ENCODE measurements at places on chromosomes 5 and 9.
A peak's percentile ranks its signal among the peaks of the same experiment; 100 is the strongest.

DNA sequence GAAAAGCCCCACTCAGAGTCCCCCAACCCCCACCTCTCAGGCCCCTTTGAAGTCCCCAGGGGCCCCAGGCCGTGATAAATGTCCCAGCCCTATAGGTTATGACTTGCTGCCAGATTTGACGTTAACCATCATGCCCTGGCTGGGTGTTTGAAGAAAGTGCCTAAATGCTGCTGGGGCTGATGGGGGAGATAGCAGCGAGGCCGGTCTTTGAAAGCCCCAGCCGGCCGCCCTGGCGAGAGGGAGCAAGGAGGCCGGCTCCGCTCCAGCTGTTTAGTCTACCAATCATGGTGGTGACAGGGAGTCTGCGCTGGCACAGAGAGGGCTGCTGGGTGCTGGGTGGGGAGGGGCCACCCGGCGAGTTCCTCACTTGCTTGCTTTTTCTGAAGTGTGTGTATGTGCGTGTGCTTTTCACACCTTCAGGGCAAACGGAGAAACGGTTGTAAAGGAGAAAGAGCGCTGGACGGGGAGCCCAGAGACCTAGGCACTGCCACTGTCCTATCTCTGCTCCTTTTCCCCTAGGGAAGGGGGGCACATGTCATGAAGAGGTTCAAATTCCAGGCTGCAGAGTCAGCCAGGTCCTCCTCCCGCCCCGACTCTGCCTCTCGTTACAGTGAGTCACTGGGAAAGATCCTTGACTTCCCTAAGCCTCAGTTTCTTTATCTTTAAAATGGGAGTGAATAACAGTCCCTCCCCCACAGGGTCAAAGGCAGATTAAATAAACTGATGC lies 126.1 kb upstream of the HAND1 start:
- no peak for DNase-seq

GRCh38 chr5:18102733-18103132 lies 468.5 kb downstream of the TAF11L14 start:
- DNase-seq: no peak

DNA sequence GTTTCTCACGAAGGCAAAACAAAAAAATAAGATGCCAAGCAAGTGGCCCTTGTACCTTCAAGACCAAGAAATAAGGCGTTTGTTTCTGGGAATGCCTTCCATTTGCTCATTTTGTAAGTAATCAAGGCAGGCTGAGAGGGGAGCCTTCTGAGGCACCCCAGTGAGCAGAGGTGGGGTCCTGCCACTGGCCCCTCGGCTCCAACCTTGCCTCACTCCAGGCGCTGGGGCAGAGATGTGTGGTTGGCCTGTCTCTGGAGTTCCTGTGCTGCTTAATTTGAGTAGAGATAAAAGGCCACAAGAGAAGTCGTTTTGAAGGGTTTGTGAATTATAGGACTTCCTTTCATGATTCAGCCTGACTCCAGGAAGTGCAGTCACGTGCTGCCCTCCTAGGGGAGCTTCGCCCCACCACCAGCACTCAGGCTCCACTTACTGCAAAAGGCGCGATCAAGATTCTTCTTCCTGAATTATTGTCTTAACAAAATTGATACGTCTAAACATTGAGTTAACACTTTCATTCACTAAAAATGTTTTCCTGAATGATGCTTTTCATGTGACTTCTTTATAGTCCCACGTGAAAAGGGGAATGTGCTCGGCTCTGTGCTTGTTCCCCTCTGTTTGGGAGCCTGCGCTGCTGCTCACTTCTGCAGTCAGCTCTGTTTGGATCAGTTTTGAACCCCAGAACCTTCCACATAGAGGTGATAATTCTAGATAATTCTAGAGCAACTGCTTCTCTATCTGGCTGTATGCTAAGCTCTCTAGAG lies 13.7 kb downstream of the SYK start:
- peak; percentile 56 for DNase-seq

DNA sequence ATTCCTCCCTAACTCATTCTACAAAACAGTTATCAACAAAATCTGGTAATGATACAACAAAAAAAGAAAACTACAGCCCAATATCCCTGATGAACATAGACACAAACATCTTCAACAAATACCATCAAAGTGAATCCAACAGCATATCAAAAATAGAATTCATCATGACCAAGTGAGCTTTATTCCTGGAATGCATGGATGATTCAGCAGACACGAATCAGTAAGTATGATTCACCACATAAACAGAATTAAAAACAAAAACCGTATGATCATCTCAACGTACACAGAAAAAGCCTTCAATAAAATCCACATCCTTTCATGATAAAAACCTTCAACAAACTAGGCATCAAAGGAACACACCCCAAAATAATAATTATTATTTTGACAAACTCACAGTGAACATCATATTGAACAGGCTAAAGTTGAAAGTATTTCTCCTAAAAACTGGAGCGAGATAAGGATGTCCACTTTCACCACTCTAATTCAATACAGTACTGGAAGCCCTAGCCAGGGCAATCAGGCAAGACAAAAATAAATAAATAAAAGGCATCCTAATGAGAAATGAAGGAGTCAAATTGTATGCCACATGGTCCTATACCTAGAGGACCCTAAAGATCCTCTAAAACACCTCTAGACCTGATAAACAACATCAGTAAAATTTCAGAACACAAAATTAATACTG lies 305.1 kb upstream of the RGMB start:
- no peak for DNase-seq

- DNase-seq: no peak
Measured at GRCh38 chr5:169354921-169355320, 54.0 kb upstream of the SLIT3 start.

DNA sequence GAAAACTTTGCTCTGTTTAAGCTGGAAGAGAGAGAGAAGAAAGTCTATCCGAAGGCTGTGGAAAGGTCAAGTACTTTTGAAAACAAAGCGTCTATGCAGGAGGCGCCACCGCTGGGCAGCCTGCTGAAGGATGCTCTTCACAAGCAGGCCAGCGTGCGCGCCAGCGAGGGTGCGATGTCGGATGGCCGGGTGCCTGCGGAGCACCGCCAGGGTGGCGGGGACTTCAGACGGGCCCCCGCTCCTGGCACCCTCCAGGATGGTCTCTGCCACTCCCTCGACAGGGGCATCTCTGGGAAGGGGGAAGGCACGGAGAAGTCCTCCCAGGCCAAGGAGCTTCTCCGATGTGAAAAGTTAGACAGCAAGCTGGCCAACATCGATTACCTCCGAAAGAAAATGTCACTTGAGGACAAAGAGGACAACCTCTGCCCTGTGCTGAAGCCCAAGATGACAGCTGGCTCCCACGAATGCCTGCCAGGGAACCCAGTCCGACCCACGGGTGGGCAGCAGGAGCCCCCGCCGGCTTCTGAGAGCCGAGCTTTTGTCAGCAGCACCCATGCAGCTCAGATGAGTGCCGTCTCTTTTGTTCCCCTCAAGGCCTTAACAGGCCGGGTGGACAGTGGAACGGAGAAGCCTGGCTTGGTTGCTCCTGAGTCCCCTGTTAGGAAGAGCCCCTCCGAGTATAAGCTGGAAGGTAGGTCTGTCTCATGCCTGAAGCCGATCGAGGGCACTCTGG lies 32.6 kb downstream of the CD180 start:
- no peak for DNase-seq

- no peak for DNase-seq
Measured at GRCh38 chr5:143397302-143398052, 6.0 kb downstream of the NR3C1 start.

DNA sequence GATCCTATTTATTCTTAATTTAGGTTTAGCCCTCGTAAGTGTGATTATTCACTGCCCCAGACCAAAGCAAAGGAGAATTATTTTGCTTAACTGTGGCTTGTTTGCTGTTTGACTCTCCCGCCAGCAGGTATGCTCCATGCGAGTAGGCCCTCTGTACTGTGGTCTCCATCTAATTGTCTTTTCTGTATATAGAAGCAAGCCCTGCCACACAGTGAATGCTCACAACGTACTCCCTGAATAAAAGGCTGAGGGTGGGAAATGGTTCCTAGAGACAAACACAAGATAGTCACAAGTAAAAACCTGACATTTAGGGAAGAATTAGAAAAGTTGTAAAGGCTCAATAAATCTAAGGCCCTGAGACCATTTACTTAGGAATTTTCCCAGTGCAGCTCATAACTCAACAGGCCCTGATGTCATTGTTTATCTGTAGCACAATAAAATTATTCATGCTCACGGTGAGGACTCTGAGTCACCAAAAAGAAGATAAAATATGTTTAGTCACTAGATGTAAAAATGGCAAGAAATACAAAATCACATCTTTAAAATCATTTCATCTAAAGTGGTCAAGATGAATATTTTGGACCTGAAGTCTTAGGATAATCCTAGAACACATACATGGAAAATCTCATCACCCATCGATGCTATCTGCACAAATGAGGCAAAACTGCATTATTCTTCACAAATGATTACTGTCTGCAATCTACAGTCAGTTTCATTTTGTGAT lies 473.2 kb downstream of the ENC1 start:
- DNase-seq: no peak

DNA sequence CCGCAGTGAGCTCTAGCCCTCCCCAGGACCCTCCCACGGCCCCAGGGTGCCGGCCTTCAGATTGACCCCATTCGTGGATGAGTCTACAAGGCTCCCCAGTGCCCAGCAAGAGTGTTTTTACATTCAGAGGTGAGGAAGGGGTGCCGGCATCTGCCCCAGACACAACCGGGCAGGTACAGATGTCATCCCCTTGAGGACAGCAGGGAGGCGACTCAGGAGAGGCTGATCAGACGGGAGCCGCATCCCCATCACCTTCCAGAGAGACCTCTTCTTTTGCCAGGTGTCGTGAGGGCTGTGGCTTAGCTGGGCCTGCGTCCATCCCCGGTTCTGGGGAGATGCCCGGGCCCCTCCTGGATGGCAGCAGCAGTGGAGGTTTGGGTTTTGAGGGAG lies 4.3 kb upstream of the LRRC14B start:
- no peak for DNase-seq

DNA sequence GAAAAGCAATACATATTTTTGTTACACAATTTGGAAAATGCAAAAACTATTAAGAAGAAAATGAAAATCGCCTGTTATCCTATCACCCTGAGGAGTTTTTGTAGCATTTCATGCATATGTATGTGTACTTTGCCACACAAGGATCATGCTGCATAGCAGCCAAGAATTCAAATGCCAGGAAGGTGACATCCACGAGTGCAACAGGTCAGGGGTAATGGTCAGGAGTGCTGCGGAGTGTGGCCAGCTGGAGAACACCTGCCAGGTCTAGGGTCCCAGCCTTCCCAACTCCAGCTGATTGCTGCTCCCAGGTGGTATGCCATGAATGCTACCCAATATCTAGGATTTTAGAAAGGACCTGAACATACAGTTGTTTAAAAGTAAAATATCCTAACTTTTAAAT lies 617.1 kb downstream of the PRELID2 start:
- DNase-seq: no peak

GRCh38 chr5:86861512-86861911 lies 243.8 kb downstream of the COX7C start:
- no peak for DNase-seq

DNA sequence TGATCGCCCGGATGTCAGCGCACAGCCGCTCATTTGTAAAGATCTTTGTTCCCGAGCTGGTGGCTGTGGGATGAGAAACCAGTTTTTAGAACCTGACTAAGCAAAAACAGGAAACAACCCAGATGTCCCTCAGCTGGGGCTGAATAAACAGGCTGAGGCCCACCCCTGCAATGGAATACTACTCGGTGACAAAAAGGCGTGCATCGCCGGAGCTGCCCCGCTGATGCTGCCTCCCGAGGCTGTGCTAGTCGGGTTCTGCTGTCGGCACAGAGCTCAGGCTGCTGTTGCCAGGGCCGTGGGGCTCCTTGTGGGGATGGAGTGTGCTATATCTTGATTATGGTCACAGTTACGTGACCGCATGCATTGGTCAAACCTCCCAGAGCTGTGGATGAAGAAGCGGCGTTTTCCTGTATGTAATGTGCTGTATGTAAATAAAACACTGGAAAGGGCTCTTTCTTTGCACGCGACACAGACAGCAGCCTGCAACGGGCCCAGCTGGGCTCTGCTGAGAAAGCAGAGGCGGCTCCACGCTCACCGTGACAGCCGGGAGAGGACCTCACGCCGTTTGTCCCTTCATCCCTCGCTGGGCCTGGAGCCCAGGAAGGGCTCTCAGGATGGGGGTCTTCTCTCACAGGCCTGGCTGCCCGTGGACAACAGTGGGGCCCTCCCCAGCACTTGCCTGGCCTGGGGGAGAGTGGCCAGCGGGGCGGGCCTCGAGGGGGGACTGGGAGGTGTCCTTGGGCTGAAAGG lies 51.5 kb upstream of the RNU6ATAC start:
- no peak for DNase-seq

DNA sequence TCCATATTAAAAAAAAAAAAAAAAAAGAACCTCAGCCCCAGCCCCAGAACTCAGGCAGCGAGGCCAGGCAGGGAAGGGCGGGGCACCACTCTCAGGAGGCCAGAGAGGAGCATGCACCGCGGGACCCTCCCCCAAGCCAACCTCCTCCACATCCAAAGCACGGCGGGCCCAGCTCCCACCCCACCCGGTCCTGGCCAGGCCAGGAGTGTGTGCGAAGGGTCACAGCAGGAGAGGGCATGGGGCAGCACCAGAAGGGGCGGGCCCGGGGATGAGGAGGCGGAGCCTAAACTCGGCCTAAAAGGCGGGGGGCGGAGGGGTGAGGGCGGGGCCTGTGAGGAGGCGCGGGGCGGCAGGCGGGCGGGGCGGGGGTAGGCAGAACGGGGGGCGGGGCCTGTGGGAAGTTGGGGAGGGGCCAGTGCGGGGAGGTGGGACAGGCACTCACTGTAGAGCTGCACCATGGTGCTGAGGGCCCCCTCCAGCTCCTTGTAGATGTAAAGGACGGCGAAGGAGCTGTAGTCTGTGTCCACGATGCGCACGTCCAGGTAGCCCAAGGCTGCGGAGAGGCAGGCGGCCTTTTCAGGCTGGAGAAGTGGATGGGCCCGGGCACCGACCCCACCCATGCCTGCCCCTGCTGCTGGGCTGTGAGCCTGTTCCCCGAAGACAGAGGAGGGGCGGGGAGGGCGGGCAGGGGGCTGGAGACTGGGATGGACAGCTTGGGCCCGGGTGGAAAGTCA lies 1.2 kb downstream of the LCN15 start:
- DNase-seq: peak; percentile 24
